Vagina (tissue), 2 donors: ENCODE measurements at places on chromosomes 4 and X.

GRCh38 chr4:180766944-180767729, 1476.1 kb upstream of the TENM3 start:
- DNase-seq: no peak

- DNase-seq: no peak
Observed at GRCh38 chr4:40857956-40858355, 108.2 kb downstream of the NSUN7 start.

DNA sequence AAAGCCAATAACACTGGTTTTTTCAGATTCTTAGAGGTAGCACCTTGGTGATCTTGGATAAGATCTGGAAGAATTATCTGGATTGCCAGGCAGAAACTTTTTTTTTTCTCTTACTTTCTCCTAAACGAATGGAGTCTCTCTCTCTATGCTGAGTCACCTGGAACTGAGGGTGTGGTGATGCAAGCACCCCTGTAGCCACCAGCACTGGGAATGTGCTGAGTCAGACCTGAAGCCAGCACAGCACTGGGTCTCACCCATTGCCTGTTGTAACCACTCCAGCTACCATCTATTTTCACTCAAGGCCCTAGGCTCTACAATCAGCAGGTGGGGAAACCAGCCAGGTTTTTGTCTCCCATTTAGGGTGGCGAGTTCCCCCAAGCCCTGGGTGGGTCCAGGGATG, 923.8 kb downstream of the RAPGEF2 start:
- no peak for DNase-seq

DNA sequence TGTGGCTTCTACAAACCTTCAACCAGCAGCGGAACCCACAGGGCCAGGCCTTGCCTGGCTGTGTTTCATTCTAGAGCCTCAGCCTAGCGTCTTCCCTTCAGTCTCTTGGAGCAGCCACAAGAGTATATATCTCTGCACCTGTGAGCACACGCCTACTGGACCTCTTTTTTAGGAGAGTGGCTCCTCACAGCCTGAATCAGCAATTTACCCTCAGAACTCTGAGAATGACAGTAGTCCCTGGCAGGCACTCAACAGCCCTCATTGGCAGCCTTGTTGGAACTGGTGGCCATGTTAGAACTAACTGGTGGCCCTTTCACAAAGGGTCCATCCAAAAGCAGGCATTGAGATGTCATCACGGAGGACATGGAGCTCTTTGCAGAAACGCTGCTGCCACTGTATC, 138.9 kb downstream of the BCOR start:
- no peak for DNase-seq

GRCh38 chr4:79250887-79251286, 75.0 kb downstream of the NAA11 start:
- DNase-seq: no peak

DNA sequence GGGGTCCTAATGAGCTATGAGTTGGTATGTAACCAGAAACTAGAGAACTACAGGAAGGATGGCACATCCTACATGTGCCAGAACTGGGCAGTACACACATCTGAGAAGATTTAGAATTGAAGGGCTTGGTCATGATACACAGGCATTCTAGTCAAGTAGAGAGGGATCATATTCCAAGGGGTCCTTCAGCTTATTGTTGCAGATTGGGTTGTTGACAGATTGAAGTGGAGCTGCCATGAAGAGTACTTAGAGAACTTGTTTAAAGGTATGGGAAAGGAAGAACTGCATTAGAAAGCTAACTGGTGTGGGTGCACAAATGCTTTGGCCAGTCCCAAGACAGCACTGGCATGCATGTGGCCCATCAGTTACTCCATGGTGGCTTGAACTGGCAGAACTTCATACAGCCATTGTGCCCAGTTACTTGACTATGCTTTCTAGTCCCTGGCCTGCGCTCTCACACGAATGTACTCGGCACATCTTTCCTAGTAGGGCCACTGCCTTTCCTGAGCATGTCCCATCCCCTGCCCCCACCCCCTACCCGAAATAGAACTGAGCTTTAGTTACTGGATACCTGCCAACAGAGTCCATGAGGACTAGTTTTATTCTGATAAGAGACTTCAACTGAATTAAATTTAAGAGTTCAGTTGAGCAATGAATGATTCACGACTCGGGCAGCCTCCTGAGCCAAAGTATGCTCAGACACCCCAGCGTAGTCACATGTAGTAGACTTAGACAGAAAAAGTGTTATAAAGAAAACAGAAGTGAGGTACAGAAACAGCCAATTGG, 64.0 kb downstream of the CCNG2 start:
- no peak for DNase-seq

- no peak for DNase-seq
Observed at GRCh38 chr4:15794905-15795304, 16.8 kb downstream of the CD38 start.

GRCh38 chr4:110196206-110196870, 2.1 kb downstream of the ELOVL6 start:
- no peak for DNase-seq

DNA sequence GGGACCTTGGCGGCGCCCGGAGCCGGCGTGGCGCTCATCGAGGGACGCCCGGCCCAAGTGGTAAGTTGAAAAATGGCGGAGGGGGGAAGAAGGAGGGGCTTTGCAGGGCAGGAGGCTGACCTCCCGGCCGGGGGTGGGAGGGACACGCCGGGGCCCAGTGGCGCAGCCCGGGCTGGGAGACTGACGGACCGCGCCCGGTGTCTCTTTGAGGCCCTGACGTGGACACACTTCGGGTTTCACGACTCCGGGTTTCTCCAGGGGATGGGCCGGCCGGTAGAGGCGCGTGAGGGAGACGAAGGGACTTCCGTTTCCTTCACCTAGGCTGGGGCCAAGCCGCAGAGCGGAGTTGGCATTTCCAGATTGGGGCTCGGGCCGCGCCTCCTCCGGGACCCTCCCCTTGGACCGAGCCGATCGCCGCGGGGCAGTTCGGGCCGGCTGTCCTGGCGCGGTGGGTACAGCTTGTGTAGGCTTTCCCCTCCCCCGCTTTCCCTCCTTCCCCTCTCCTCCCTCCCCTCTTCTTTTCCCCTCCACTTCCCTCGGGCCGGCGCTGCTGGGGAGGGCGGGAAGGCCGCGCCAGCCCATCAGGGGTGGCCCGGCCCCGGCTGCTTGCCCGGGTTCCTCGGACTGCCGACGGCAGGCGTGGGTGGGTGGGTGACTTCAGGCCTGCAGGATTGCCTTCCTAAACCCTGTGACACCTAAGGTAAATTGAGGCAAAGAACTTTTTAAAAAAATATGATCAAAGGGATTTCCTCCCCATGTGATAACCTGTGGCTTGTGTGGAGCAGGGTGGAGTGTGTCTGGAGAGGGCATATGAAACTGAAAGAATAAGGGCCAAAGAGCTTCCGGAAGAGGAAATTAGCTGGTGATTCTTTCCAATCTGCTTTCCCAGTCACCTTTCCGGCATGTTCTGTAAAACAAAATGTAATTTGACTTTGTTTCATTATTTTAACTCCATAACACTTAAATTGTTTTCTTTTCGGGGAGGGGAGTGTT, at the start of gene XIAP:
TSS of gene XIAP (plus strand) at position 208 of the 993 bp plus-strand sequence. CDS start 25,610 bp downstream, outside the sequence.
- DNase-seq: peak; percentile 88

DNA sequence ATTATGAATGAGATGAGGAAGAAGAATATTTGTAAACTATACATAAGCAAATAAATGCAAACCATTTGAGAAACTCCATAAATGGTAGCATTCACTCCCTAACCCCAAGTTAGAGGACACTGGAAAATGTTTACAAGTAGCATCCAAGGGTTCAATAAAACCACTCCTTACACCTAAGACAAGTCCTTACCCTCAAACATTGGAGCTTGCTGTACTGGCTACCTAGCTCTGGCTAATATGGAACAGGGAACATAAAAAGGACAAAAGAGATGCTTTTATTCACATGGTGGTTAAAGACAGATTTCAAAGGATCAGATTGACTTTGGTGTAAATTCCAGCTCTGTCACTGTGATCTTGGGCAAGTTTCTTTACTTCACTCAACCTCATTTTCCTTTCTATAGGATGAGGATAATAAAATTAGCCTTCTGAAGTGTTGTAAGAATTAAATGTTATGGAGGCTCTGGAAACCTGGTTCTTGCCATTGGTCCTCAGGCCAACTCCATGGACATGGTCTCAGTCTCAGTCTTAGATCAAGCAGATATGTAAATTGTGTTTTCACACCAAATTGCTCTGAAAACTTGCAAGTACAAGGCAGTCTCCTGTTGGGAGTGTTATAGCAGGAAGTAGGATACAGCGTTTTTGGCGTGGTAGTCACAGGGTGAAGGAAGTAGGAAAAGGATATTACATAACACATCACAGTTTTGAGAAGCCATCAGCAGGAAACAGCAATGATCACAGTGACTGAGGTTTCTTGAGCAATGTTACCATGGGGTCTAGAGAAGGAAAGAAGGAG, 3.3 kb downstream of the CXCL1 start:
- DNase-seq: no peak

DNA sequence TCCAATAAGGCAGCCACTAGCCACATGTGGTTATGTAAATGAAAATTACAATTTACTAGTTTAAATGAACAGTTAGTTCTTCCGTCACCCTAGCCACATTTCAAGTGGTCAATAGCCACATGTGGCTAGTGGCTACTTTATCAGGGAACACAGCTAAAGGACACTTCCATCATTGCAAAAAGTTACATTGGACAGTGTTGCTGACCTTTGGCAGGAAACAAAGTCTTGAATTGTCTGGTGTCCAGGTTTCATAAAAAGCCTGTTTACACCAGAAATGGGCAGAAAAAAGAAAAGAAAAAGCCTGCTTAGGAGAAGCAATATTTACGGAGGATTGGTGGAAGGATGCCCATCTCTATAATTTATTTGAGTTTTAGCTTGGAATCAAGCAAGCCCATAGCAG, 38.6 kb downstream of the RWDD4 start:
- no peak for DNase-seq

DNA sequence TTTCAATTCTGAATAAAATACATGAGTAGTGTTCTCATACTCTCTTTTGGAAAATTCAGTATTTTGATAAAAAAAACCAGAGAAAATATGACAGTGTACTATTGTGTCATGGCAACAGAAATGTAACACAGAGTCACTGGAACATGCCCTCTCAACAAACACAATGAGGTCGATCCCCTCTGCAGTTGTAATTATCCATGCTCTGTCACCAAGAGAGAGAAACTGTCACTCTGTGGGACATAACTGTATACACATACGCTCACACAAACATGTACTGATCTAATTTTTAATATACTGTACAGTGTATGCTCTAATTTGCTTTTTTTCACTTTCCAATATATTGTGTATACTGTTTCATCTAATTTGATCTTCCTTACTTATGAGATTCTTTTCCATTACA, 1136.8 kb upstream of the TENM3 start:
- no peak for DNase-seq

DNA sequence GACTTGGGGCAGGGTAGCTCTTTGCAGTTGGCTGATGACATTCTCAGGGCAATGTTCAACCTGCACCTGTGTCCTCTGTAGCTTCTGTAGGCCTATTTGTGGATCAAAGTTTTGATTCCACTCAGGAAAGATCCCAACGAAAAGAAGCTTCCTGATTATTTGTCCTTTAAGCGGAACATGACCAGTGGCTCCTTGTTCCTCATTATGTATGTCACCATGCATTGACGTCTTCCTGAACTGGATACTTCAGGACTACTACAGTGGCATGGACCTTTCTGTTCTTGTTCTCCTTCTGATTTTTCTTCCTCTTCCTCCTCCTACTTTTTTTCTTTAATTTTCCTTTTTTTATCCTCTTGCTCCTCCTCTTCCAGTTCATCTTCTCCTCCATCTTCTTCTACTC, 62.4 kb downstream of the NBDY start:
- DNase-seq: no peak

DNA sequence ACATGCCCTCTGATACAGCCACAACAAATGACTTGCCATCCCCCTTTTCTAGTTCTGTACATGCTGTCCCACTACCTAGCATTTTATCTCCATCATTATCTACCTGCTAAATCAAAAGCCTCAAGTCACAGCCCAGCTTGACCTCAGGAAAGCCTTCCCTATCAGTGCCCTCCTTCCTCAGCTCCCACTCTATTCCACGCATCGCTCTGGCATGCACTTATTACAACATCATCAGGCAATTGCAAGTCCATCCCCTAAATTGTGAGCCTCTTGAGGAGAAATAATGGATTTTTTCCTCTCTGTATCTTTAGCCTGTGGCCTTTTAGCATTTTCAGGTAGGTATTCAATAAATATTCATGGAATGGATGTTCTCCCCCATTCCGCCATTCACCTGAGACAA, 5.7 kb downstream of the ARL13A start:
- DNase-seq: no peak

DNA sequence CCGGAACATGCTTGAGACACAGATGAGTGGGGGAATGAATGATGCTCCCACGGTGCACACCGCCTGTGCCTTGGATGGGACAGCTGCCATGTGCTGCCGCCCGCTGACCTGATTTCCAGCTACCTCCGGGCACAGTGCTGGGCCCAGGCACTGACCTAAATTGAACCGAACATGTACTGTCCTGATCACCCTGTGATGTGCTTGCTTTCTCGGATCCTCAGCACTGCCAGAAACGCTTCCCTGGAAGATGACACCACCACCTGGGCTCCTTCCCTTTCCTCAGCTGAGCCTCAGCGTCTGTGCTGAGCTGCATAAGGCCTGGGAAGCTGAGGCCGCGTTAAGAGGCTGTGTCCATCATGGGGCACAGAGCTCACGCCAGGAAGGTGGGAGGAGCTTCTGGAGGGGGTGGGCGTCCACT, 39.3 kb upstream of the MXD4 start:
- DNase-seq: peak; percentile 32

- DNase-seq: no peak
Observed at GRCh38 chrX:129013574-129013973, 509.7 kb downstream of the SMARCA1 start.

DNA sequence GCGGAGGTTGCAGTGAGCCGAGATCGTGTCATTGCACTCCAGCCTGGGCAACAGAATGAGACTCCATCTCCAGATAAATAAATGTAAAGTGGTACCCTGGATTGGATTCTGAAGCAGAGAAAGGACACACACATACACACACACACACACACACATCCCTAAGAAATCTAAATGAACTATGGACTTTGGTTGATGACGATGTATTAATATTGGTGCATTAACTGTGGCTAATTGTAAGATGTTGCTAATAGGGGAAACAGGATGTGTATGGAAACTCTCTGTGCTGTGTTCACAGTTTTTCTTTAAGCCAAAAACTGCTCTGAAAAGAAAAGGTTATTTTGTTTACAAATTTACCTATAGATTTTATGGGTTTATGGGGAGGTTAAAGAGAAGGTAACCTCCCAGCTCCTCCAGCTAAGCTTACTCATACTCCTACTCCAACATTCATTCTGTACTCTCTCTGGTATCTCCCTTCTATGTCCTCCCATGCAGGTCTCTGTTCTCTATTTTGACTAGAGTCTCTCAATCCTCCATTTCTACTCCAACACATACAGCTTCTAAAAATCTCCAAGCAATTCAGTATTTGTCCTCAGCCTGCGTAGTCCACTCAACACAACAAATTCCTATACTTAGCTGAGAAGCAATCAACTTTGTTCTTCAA, 46.5 kb upstream of the RELL1 start:
- no peak for DNase-seq

GRCh38 chrX:68599256-68600152, 48.0 kb upstream of the STARD8 start:
- DNase-seq: no peak

- no peak for DNase-seq
Observed at GRCh38 chr4:189897667-189898066, 43.0 kb upstream of the FRG1 start.

GRCh38 chrX:113510586-113510985, 670.0 kb upstream of the AMOT start:
- DNase-seq: no peak
